ENCODE measurements at places on chromosomes 2 and 18. TPM values are rescaled to one million over a fixed set of nuclear protein-coding genes. Genes with fewer than 3 reads are reported as not detected.

DNA sequence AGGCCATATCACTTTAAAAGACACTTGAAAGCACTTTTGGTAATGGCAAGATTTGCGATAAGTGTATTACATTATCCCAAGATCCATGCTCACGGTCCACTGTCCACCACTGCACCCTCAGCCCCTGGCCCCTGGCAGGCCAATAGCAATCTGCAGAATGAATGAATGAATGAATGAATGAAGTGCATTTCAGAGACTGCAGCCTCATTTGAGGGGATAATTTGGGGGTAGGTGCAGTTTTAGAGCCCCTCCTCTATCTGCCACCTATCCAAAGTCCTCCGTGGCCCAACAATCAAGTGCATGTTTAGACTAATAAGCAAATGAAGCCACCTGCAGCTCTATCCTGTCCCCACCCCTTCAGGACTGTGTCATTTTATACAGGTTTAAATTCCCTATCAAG, 1.3 kb upstream of the RBM44 start:
- no peak overlapping the region for H3K4me3 ChIP-seq
- no peak for DNase-seq
- H3K27ac ChIP-seq, result no peak overlapping the region

GRCh38 chr2:50443288-50443687, 588.6 kb downstream of the NRXN1 start:
- H3K27me3 ChIP-seq, result no peaks in the 10 kb centered on the region
- no peak overlapping the region for H3K27ac ChIP-seq
- no peaks in the 10 kb centered on the region for H3K4me1 ChIP-seq
- H3K4me3 ChIP-seq, result no peak overlapping the region
- no peak for DNase-seq

GRCh38 chr2:4585057-4585635, 881.8 kb downstream of the DCDC2C start:
- no peak for DNase-seq
- no peak overlapping the region for H3K4me3 ChIP-seq
- no peaks in the 10 kb centered on the region for H3K27me3 ChIP-seq
- H3K27ac ChIP-seq, result no peak overlapping the region
- no peaks in the 10 kb centered on the region for H3K4me1 ChIP-seq
- no peaks in the 10 kb centered on the region for H3K36me3 ChIP-seq

DNA sequence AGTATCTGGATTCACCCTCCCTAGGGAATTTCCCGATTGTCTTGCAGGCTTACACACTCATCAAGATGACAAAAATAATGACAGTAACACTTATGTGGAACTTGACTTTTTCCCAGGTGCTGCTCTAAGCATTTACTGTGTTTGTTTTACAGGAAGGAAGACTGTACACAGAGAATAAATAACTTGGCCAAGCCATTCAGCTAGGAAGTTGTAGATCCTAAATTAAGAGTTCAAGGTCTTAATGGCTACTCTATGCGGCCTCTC, 549 bp upstream of the DPP4 start:
- peak overlapping the region; percentile 50 for H3K4me3 ChIP-seq
- no peak for DNase-seq
- no peaks in the 10 kb centered on the region for H3K27me3 ChIP-seq
- H3K27ac ChIP-seq, result peak overlapping the region; percentile 61

Gene SPP2
- total RNA-seq, result not detected

DNA sequence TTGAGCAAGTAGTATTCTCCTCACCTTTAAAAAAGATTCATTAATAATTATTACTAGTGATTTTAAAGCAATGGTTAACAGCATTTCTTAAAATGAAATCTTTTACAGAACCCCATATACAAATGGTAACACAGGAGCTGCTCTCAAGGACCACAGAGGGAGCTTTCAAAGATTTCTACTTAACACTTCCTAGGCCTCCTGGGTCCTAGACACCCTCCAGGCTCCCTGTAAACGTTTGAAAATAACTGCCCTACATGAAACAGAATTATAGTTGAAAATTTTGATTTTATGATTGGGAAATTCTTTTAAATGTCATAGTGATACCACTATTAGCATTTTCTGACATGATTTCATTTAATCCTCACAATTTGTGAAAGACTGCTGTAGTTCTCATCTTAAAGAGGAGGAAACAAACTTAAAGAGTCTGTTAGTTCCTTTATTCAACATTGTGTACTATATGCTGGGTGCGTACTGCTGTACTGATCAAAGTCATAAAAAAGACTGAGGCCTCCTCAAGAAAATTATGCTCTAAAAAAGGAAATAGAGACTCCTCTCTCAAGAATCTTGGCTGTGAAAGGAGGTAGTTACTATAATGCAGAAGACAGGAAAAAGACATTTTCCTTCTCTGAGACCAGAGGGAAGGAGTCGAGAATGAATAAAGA, 10.6 kb downstream of the CUL3 start:
- no peak overlapping the region for H3K27ac ChIP-seq
- no peaks in the 10 kb centered on the region for H3K36me3 ChIP-seq
- H3K27me3 ChIP-seq, result no peaks in the 10 kb centered on the region
- peaks cover 3% of the 10 kb centered on the region for H3K4me1 ChIP-seq

- H3K27ac ChIP-seq, result no peak overlapping the region
- no peak overlapping the region for H3K4me3 ChIP-seq
- H3K4me1 ChIP-seq, result no peaks in the 10 kb centered on the region
- DNase-seq, result no peak
- no peaks in the 10 kb centered on the region for H3K27me3 ChIP-seq
Measured at GRCh38 chr2:72745679-72746368, 80.0 kb downstream of the EXOC6B start.

Gene FBXO48
- 1.2 TPM for total RNA-seq

GRCh38 chr2:241208058-241208457, 19.6 kb downstream of the ANO7 start:
- no peaks in the 10 kb centered on the region for H3K36me3 ChIP-seq
- H3K4me3 ChIP-seq, result no peak overlapping the region
- H3K27ac ChIP-seq, result no peak overlapping the region
- no peak for DNase-seq
- no peaks in the 10 kb centered on the region for H3K4me1 ChIP-seq

Gene KLF11
- 17.3 TPM for total RNA-seq
